ENCODE measurements at places on chromosomes 5 and 9. TPM values are rescaled to one million over a fixed set of nuclear protein-coding genes. Genes with fewer than 3 reads are reported as not detected.

The GZMA gene
- polyA plus RNA-seq: 0.93 TPM

The CCL28 gene
- 1.4 TPM for polyA plus RNA-seq

The SLC6A18 gene
- not detected for polyA plus RNA-seq

The UNC13B gene
- 8.8 TPM for polyA plus RNA-seq

The FAM153A gene
- polyA plus RNA-seq: 3.7 TPM

The SLC34A3 gene
- not detected for polyA plus RNA-seq

The LOX gene
- 8.4 TPM for polyA plus RNA-seq

The PCDHA3 gene
- polyA plus RNA-seq: 0.07 TPM

All from right cardiac atrium (tissue), 5 donors.